Astrocyte (in vitro differentiated cells and primary cell): ENCODE measurements at places on chromosomes 12 and 14.

GRCh38 chr12:116539905-116540482, 19.2 kb upstream of the MAP1LC3B2 start:
- DNase-seq: peak; percentile 48

- DNase-seq: no peak
These were observed at the start of gene PGF for GRCh38 chr14:74955229-74956026. Gene PGF, minus strand, starts transcription at chr14:74955597. Its CDS starts 355 bp downstream, at chr14:74955242.

GRCh38 chr12:28967426-28967825, 181.7 kb upstream of the FAR2 start:
- DNase-seq: no peak

DNA sequence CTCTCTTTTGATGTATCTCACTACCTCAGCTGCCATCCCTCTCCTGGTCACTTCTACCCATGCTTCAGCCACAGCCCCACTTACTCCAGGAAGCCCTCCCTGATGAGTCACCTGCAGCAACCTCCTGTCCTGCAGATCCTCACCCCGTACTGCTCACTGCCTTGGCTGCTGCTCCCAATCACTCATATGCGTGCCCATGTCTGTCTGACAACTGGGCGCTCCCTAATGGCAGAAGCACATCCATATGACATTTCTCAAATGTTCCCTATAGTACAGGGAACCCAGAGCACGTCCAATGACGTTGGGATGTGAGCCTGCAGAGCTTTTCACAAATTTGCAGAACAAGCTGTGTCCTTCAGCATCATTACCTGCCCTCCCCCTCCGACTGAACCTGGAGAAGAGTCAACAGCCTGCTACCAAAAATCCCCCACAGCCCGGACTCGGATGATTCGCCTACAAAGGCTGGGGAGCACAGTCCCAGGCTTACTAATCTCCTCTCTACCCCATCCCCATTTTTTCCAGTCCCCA, 90.0 kb downstream of the SINHCAF start:
- DNase-seq: no peak

- no peak for DNase-seq
These were observed 55.6 kb downstream of the ESRRB start for GRCh38 chr14:76431538-76431937.

DNA sequence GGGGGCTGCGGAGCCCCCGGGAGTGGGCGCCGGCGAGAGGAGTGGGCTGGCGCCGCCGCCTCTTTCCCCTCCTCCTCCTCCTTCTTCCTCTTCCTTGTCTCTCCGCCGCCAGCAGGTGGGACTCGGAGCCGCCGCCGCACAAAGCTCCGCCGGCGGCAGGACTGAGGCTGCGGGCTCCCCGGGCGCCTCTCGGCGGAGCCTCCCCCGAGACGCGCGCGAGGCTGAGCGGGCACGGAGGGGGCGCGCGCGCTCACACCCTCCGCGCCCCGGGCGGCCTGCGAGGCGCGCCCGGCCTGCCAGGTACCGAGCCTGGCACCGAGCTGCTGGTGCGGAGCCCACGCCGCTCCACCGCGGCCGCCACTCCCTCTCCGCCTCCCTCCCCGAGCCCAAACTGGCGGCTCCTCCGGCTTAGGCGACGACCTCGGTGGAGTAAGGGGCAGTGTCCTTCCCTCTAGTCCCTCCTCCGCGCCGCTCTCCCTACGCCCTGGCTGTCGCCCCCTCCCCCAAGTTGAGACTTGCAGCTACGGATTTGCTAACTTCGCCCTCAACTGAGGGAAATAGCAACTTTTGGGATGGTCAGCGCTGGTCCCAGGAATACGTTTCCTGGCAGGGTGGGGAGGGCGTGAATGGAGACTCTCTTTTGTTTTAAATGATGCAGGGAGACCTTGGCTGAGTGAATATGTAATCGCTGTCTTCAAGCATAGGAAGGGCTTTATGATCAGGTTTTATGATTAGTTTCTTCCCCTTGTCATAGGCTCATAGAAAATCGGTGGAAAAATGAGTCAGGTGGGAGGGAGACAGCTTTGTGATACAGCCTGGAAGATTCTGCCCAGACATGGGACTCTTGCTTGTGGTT, 199.5 kb upstream of the CAND1 start:
- DNase-seq: no peak

- DNase-seq: peak; percentile 72
These were observed 100.8 kb downstream of the PPHLN1 start for GRCh38 chr12:42426746-42427145.

DNA sequence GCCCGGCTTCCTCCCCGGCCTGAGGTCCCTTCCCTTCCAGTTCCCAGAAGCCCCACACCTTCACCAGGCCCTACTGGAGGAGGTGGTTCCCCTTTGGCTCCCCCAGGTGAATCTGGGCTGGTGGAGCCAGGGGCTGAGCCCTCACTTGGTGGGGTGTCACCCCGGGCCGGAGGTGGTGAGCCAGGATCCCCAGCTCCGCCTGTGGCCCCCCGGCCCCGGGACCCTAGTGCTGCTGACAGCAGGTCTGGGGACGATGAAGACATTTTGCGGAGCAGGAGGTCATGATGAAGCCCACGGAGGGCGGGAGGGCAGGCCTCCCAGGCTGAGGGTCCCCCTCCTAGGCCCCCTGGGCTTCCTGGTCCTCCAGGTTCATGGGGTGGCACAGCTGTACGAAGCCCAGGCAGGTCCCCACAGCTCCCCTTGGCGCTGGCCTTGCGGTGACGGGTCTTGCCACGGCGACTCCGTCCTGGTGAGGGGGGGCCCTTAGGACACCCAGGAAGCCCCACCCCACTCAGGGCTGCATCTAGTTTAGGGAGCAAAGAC, 16.6 kb downstream of the MAP3K12 start:
- no peak for DNase-seq

DNA sequence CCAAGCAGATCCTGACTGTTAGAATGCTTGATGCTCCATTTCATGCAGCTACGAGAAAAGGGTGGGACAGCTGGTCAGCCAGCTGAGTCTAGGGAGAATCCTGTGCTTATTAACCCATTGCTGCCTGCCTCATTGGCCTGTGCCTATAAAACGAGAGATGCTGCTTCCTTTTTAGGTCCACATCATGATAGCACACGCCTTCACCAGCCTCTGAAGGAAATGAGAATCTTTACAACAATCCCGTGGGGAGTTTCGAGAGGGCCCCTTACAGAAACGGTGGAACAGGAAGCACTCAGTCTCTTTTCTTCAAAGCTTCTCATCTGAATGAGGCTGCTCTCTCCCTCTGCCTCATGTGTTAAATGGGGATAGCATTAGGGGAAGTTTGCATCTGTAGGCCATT, 147.3 kb upstream of the RFLNA start:
- no peak for DNase-seq

GRCh38 chr14:101446387-101446969, 114.8 kb upstream of the DIO3 start:
- DNase-seq: no peak

- DNase-seq: no peak
These were observed 37.9 kb upstream of the NCOR2 start for GRCh38 chr12:124605150-124605882.

DNA sequence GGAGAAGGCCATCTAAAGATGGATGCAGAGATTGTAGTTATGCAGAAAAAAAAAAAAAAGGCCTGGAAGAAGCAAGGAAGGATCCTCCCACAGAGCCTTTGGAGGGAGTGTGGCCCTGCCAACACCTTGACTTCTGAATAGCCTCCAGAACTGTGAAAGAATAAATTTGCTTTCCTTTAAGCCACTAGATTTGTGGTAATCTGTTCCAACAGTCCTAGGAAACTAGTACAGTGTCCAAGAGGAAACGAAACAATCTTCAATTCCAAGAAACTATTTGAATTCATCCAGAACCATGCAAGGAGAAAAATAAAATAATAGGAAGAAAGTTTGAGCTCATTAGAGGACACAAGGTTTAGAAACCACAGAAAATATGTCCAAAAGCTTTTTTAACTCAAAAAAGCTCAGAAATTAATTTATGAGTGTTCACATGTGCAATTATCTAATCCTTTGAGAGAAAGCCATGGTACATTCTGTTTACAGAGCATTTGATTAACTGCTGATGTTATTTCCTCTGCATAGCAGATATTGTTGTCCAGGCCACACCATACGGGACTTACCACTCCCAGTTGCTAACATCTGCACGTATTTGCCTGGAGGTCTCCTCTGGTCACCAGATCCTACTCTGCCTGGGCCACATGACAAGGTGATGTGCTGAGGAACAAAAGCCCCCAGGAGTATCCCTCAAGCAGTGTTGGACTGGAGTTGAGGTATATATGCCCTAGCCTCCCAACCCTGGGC, 30.0 kb upstream of the STAB2 start:
- no peak for DNase-seq

- no peak for DNase-seq
These were observed 13.6 kb upstream of the ACVR1B start for GRCh38 chr12:51937926-51938325.

GRCh38 chr12:104012331-104012730, 37.7 kb downstream of the GLT8D2 start:
- DNase-seq: no peak

- peak; percentile 80 for DNase-seq
These were observed 79.9 kb downstream of the BCL11B start for GRCh38 chr14:99192028-99192621.

GRCh38 chr12:121620333-121620891, 5.9 kb upstream of the ORAI1 start:
- DNase-seq: no peak

DNA sequence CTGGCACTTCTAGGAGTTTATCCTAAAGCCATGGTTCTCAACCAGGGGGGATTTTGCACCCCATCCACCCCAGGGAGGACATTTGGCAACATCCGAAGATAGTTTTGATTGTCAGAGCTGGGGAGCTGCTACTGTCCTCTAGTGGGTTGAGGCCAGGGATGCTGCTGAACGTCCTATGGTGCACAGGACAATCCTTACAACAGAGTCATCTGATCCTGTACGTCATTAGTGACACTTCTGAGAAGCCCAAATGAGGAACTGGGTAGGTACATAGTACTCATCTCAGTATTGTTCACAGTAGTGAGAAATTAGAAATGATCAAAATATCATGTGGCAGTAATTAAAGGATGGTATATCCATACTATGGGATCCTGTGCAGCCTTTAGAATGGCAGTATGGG, 185.1 kb downstream of the CHST11 start:
- DNase-seq: no peak

GRCh38 chr14:102387086-102387485, 24.3 kb downstream of the TECPR2 start:
- DNase-seq: no peak

GRCh38 chr12:57765003-57765697, 1.7 kb downstream of the CYP27B1 start:
- DNase-seq: no peak

DNA sequence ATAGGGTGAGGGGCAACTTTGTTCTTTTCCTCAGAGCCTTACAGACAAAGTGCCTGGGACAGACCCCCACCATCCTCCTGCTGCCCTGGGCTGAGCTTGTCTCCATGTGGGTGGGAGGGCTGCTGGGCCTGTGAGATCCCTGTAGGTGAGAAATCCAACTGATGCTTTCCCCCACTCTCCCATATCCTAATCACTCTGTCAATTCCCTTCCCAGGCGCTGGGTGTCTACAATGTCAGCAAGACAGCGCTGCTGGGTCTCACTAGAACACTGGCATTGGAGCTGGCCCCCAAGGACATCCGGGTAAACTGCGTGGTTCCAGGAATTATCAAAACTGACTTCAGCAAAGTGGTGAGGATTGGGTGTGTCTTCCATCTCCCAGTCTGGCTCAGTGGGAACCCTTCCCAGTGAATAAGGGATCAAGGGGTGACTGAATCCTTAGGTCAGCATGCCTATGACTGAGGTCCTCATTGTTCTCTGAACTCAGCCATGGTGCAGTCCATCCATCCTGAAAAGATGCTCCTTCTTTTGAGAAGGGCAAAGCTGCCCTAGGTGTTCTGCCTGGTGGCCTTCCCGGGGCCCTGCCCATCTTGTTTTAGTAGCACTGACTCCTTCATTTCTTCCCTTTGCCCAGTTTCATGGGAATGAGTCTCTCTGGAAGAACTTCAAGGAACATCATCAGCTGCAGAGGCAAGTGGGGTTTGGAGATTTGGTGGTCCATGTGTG, 8.2 kb downstream of the DHRS2 start:
- no peak for DNase-seq

DNA sequence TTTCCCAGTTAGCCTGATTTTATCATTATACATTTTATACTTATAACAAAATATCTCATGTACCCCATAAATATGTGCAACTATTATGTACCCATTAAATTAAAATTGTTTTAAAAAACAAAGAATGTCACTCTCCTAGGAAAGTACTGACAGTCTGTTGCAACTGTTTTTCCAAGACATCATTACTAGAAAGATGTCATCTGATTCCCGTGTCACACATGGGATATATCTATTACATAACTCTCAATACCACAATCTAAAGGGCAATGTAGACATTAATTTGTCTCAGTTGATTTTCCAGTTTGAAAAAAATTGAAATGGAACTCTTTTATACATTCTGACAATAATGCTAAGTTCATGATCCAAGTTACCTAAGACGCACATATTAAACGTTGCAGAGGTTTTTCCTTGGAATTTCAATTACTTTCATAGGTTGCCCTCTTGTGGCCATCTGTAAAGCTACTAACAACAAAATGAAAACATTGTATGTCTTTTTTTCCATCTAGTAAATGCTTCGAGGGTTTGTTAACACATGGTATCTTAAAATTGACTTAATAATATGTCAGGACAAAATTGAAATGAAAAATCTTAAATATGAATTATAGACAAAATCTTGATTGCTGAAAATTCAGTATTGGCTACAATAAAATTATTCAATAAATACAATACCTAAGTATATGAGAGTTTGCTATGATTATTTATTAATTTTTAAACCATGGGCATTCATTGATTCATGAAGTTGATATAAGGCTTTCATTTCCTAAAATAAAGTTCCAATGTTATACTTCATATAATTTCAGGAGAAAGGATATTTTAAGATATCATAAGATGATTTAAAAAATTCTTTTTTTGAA, 131.6 kb downstream of the PPFIA2 start:
- peak; percentile 38 for DNase-seq

- no peak for DNase-seq
These were observed 405.8 kb downstream of the ATP23 start for GRCh38 chr12:58347188-58347587.

DNA sequence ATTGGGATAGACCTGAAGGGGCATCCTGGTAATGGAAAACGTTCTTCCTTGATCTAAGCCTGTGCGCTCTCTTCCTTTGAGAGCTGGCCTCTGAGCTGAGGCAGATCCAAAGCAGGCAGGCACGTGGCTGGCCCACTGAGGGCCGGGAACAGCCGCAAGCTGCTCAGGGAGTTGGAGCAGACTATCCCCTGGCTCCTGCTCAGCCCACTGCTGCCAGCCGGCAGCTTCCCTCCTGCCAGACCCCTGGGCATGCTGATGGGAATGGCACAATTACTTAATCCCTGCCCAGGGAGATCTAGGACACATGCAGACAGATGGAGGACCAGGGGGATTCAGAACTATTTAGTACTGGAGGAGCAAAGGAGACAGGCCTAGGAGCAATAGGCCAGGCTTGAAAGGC, 14.4 kb downstream of the NEUROD4 start:
- no peak for DNase-seq
